ENCODE measurements at places on chromosomes 3 and 15. TPM values are rescaled to one million over a fixed set of nuclear protein-coding genes. Genes with fewer than 3 reads are reported as not detected.

The DGKG gene
- total RNA-seq, result 4.4 TPM

The GP5 gene
- 1.1 TPM for total RNA-seq

The CCDC54 gene
- not detected for total RNA-seq

The ROPN1B gene
- total RNA-seq, result not detected

The MAP1A gene
- total RNA-seq, result 39.5 TPM

The ANKRD63 gene
- total RNA-seq, result not detected

The COL8A1 gene
- total RNA-seq, result 248 TPM

The NAALADL2 gene
- 7.3 TPM for total RNA-seq

The CDHR4 gene
- not detected for total RNA-seq

The GPR149 gene
- total RNA-seq, result not detected

The NEO1 gene
- total RNA-seq, result 13.5 TPM

The GLDN gene
- total RNA-seq, result 1.2 TPM

The GRIP2 gene
- total RNA-seq, result 1.1 TPM

The CCR5 gene
- not detected for total RNA-seq

The MANF gene
- total RNA-seq, result 196 TPM

The LDHAL6B gene
- not detected for total RNA-seq

The EXD1 gene
- not detected for total RNA-seq

The KCNMB3 gene
- 0.85 TPM for total RNA-seq

The CCRL2 gene
- total RNA-seq, result 0.19 TPM

The FAM3D gene
- not detected for total RNA-seq

The NUP210 gene
- total RNA-seq, result 0.38 TPM

The FAM81A gene
- 0.28 TPM for total RNA-seq

The MED12L gene
- 0.28 TPM for total RNA-seq

The NOX5 gene
- under 0.01 TPM for total RNA-seq

The PIGZ gene
- 1.5 TPM for total RNA-seq

The FBXO40 gene
- not detected for total RNA-seq

The SYNM gene
- 6.1 TPM for total RNA-seq

The PLCH1 gene
- total RNA-seq, result under 0.01 TPM

The CEP63 gene
- 19.0 TPM for total RNA-seq

The CSTA gene
- 0.58 TPM for total RNA-seq

The DUOX1 gene
- total RNA-seq, result under 0.01 TPM

The HIGD2B gene
- not detected for total RNA-seq

The SCG3 gene
- not detected for total RNA-seq

The CD276 gene
- 102 TPM for total RNA-seq

The GUCA1C gene
- not detected for total RNA-seq

The OSBPL10 gene
- 19.2 TPM for total RNA-seq

The USP4 gene
- 25.7 TPM for total RNA-seq

The SPATA12 gene
- not detected for total RNA-seq

The CCDC13 gene
- 0.19 TPM for total RNA-seq
